ENCODE measurements at places on chromosomes 7 and 10.

- DNase-seq, result no peak
Observed at GRCh38 chr10:89454561-89455347, 40.4 kb downstream of the IFIT5 start.

- no peak for DNase-seq
Observed at GRCh38 chr7:15580604-15581351, 19.0 kb upstream of the AGMO start.

- DNase-seq, result no peak
Observed at GRCh38 chr7:17651341-17651740, 289.0 kb downstream of the SNX13 start.

GRCh38 chr7:24911213-24911603 is 68.8 kb downstream of the OSBPL3 start:
- DNase-seq, result no peak

GRCh38 chr10:24901686-24902399 is 50.6 kb downstream of the PRTFDC1 start:
- DNase-seq, result peak; percentile 36

DNA sequence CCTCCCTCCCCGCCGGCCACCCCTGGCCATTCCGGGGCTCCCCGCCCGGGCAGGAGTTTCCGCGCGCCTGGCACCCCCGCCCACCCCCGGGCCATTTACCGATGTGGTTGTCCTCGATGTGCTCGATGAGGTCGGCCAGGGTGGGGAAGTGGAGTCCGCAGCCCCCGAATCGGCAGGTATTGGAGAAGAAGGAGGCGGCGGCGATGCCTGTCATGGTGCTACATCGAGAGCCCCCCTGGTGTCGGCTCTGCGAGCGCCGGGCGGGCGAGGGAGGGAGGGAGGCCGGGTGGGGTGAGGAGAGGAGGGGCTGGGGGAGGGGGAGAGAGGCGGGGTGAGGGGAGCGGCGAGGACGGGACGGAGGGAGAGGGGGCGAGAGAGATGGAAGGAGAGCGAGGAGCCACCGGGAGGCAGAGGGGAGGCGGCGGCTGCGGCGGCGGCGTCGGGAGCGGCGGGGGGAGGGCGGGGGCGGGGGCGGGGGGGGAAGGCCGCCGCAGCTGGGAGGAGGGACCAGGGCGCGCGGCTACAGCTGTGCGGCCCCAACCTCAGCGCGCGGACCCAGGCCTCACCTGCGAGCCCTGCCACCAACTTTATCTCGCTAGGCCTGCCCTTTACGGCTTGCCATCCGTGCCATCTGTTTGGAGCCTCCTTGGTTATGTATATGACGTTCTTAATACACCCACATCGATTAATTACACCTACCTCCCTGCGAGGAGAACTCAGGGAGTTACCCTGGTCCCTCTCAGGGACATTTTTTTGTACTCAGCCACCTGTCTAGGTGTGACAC is at the start of gene JAZF1:
Gene JAZF1, minus strand, starts transcription at position 432 of the 784 bp plus-strand sequence.
- peak; percentile 64 for DNase-seq

DNA sequence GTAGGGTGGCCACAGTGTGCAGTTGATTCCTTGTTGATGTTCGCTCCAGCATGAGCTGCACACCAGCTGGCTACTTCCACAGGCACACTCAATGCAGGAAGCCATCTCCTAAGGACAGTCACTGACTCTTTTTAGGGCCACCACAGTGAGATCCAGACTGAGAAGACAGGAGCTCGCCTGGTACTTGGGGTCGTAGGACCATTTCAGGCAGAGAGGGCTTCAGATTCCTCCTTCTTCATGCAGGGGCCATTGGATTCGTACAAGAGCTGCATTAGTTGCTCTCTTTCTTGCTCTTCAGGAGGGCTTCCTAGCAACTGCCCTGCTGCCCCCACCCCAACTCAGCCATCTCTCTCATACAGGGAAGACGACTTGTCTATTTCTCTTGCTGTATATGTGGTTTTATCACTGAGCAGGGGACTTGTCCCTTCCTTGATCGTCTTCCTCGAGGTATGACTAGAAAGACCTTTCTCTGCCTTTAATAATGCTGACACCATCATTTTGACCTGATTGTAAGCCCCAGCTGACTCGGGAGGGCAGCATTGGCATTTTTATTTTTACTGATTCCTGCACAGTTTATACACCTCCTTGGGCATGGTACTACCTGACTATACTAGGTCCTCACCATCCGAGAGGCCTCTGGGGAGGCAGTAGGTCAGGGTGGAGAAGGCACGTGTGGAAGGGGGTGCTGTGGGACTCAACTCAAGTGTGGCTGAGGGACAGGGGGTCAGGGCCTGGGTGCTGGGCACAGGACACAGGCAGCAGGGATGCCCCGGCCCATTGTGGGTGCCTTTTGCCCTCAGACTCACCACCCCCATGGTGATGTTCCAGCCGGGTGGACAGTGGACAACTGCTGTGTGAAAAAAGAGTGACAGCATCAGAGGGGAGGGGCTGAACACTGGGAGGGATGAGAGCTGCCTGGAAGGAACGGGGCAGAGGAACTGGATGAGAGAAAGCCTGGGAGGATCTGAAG is 136.7 kb upstream of the ZNF746 start:
- no peak for DNase-seq

- no peak for DNase-seq
Observed at GRCh38 chr10:11353006-11353896, 258.2 kb downstream of the USP6NL start.

Measured in hippocampal formation (tissue), 2 donors.